ENCODE measurements at places on chromosomes 12 and 14.

DNA sequence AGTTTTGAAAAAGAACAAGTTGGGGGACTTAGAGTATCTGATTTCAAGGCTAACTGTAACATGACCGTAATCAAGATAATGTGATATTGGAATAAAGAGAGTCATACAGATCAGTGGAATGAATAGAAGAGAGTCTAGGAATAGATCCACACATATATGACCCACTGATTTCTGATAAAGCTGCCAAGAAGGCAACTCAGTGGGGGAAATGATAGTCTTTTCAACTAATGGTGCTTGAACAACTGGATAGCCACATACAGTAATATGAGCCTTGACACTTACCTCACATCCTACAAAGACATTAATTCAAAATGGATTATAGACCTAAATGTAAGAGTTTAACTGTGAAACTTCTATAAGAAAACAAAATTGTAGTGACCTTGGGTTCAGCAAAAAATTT lies 3.8 kb downstream of the PRKCH start:
- DNase-seq, result no peak

GRCh38 chr12:70032076-70032475 lies 207.0 kb downstream of the MYRFL start:
- DNase-seq, result no peak

GRCh38 chr14:90060965-90061684 lies 669 bp upstream of the KCNK13 start:
- no peak for DNase-seq

GRCh38 chr12:27426743-27427487 lies 19.6 kb upstream of the SMCO2 start:
- DNase-seq, result no peak

DNA sequence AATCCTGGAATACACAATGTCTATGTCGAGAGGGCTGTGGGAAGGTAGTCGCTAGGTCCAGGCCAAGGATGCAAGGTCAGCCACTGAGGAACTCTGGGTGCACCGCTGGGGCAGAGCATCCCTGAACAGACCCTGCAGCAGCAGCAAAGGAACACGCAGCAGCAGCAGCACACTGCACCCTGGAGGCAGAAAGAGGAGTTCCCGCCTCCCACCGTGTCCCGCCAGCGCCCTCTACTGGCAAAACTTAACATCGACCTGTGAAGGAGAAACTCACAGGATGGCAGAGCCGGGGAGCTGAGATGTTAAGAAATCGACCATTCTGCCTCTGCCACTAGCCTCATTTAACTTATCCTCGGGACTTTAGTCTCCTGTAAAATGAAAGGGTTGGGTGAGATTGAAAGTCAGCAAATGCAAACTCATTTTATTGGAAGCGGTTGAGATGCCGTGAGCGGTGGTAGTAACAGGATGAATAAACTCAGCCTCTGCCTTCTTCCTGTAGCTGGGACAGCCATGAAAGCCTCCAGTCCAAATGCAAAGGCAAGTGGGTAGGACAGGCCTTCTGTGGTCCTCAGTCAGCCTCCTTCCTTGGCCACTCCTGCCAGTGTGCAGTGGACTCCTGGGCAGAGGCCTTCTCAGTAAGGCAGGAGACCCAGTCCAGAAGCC lies 45.6 kb downstream of the STAB2 start:
- DNase-seq, result no peak

GRCh38 chr12:75271576-75271975 lies 58.5 kb downstream of the CAPS2 start:
- DNase-seq, result no peak

DNA sequence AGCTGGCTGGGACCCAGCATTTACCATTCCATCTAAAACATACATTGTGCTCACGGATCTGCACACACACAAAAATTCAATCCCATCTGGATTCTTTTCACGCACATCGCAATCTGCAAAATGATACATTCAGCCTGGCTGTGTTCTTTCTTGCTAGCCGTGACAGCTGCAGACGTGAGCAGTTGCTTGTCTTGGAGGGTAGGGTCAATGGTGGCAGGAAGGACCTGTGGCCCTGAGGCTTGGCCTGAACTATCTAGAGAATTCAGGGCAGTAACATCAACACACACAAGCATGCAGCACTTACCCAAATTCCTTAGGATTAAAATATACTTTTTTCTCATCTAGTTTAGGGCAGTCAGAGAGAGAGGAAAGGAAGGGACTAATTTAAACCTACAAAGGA lies 72.0 kb downstream of the DICER1 start:
- DNase-seq, result no peak
